Stimulated activated CD4-positive, alpha-beta T cell treated with anti-CD3 and anti-CD28 coated beads, Interleukin-4, amount 100 ng/mL, for 48 hours (primary cell): ENCODE measurements at places on chromosomes 1 and 21.

DNA sequence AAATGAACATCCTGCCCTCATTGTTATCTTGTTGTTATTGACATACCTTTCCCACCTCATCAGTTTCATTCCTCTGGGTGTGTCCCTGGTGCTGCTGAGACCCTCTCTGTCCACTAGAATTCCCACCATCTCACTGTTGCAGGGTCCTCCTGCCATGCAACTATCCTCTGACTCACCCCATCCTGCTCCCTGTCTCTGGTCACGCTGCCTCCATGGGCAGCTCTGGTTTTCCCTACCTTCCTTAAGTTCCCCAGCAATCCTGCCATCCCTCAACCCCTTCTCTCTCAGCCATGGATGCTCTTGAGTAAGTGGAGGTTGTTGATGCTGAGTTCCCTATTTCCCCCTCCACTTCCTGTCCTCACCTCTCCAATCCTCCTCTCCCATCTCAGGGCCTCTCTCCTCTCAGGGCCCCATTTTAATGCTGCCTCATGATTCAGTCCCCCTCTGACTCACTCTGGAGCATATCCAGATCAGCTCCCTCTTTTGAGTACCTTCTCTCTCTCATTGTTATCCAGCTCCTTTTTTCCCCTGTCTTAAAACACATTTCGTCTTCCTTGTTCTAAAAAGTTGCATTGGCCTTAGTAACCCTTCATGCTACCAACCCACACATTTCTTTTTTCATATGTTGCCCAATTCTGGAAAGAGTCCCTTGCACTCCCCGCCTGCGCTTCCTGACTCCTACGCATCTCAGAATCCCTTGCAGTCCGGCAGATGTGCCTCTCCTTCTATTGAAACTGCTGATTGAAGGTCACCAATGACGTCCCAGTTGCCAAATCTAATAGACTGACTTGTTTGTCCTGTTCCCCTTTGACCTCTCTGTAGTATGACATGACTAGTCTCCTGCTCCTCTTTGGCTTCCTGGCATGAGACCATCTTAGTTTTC lies 92.0 kb downstream of the CNIH3 start:
- DNase-seq = no peak

GRCh38 chr1:79155991-79156390 lies 149.5 kb upstream of the ADGRL4 start:
- DNase-seq = no peak

GRCh38 chr1:233587958-233588799 lies 25.7 kb upstream of the KCNK1 start:
- DNase-seq = no peak

GRCh38 chr21:34280389-34280795 lies 83.4 kb upstream of the KCNE2 start:
- DNase-seq = no peak

DNA sequence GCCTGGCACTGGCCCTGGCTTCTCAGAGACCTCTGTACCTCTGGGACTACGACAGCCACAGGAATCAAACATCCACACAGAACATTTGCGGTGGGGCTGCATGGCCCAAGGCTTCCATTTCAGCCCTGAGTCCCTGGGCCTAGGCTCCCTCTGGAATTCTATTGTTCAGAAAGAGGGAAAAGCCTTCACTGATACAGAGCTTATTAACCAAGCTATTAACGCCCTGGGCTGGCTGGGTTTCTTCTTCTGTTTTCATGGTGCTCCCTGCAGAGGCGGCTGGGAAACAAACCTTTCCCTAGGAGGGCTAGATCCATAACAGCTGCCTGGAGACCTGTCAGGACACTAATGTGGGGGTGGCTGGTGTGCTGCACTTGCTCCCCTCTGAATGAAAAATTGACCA lies 88.2 kb downstream of the KAZN start:
- no peak for DNase-seq

- DNase-seq = no peak
These were observed 288.5 kb upstream of the SNX7 start for GRCh38 chr1:98373056-98373455.

DNA sequence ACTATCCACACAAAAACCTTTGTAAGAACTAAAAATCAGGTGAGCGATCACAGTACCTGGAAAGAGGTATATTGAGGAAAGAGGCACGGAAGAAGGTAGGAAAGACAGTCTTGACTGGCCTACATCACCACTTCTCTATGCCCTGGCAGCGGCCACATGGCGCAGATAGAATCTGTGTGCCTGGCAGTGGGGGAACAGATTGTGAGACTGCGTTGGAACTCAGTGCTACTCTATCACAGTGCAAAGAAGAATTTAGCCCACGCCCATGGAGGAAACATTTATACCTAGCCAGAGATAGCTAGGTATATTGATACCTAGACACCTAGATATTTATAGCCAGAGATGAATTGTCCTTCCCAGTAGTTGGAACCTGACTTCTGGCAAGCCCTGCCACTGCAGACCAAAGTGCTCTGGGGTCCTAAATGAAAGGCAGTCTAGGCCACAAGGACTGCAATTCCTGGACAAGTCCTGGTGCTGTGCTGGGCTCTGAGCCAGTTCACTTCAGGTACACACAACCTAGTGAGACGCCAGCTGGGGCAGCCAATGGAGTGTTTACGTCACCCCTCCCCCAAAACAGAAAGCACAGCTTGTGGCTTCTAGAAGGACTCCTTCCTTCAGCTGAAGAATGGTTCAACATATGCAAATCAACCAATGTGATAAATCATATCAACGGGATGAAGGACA lies 51.9 kb downstream of the DHX9 start:
- no peak for DNase-seq

DNA sequence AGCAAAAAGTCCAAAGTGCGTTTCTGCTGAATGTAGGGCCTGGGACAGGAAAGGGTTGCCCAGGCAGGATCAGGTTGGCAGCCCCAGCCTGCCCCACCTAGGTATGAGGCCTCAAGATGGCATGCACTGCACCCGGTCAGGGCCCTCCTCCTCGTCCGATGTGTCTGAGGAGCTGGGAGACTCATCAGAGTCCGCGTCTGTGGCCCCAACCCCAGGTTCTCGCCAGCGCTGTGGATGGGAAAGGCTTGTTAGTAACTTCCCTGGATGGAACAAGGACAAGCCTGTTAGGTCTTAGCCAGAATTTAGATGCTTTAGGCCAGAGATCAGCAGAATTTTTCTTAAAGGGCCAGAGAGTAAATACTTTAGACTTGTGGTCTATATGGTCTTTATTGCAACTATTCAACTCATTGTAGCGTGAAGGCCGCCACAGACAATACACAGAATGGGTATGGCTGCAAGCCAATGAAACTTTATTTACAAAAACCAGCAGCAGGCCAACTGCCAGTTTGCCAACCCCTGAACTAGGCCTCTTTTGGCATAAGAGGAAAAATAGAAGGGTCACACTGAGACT lies 12.4 kb downstream of the PEA15 start:
- no peak for DNase-seq

- no peak for DNase-seq
These were observed 31.5 kb upstream of the LRP8 start for GRCh38 chr1:53359225-53359933.
